ENCODE measurements at places on chromosomes 3 and 15.

DNA sequence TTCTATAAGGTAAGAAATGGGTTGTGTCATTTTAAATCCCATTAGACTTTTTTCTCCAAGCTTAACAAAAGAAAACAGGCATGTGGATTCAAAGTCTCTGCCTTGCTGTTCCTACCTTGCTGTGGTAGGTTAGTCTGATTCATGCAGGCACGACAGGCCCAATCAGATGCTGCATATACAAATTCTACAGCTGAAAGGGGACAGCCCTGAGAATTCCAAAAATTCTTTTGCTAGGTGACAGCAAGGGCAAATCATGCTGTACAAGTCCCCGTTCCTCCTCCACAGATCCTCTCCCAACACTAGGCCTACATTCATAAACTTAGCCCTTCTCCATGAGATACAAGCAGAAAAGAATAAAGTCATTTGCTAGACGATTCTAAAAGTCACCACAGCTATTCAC is 161.2 kb upstream of the THBS1 start:
- no peak for DNase-seq

DNA sequence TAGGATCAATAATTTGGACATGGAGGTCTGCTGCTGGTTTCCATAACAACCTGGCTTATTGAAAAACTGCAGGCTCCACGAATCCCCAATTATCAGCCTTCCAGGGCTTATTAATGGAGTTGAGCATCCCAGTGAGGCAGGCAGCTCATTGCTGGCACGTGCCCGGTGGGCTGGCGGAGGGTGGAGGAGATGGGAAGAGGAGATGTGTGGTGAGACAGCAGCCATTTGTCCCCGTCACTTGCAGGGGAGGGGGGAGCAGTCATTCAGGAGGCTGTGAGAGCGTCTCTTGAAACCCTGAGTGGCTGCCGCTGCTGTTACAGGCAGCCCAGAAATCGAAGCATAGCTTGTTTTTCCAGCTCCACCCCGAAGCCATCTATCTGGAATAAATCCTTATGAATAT is 70.6 kb downstream of the GAP43 start:
- no peak for DNase-seq

GRCh38 chr15:52011711-52012144 is 7.3 kb upstream of the MAPK6 start:
- no peak for DNase-seq

DNA sequence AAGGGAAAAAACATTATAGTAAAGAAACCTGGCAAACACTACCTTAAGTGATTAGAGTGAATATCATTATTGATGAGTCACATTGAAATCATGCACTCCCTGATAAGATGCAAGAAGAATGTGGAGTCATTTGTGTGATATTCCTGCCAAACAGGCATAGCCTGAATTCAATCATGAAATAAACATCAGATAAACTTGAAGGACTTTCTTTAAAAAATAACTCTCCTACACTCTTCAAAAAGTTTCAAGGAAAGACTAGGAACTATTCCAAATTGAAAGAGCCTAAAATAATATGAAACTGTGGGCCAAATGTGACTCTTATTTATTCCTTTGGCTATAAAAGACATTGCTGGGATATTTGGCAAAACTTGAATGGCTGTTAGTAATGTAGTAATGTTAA is 625.7 kb upstream of the LMCD1 start:
- DNase-seq = no peak

GRCh38 chr3:62332017-62332416 is 41.3 kb downstream of the FEZF2 start:
- no peak for DNase-seq

GRCh38 chr15:39442898-39443297 is 138.0 kb upstream of the THBS1 start:
- no peak for DNase-seq
